Hematopoietic multipotent progenitor cell treated with erythropoietin and hydrocortisone succinate and interleukin-3 and kit ligand, for 8 days (in vitro differentiated cells): ENCODE measurements at places on chromosomes 5 and 9.

DNA sequence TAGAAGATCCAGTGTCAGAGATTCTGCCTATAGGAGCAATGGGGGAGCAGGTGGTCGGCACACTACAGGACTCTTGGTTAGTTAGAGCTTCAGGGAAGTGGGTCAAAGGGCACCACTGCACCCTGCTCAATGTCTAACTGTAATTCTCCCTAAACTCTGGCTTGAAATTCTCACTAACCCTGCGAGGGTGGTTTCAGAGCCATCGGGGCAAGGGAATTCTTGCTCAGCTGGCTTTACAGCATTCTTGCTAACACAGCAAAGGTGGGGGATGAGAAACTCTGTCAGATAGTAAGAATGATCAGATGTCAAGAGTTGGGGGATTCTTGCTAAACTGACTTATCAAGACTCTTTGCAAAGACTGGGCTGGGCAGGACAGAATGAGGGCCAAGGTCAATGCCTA, 4.7 kb upstream of the ZNF354C start:
- DNase-seq, result no peak

GRCh38 chr9:116020801-116021200, 132.8 kb upstream of the PAPPA start:
- DNase-seq, result no peak

DNA sequence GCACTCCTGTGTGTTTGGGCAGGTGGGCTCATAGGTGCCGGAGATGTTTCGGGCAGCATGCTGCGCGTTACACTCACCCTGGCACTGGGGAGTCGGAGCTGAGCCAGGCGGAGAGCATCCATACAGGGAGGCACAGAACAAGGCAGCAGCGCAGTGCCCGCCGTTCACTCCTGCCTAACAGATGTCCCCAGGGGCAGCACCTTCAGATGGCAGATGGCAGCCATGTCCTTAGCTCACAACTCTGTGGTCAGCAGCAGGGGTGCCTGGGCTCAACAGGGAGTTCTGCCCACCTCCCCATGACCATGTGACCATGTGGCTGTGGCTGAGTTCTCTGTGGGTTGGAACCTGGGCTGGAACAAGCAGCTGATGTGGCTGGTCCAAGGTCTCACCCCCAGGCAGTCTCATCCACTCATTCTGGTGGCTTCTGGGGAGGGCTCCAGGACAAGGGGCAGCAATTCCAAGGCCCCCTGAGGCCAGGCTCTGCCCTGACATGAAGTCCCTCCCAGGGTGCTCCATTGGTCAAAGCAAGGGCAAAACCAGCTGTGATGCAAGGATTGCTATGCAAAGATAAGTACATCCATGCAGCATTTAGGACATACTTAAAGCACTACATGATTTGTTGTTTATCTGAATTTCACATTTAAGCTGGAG, 64.2 kb downstream of the MRPL36 start:
- DNase-seq, result no peak

- no peak for DNase-seq
Observed at GRCh38 chr9:131024978-131025868, 16.2 kb downstream of the LAMC3 start.

DNA sequence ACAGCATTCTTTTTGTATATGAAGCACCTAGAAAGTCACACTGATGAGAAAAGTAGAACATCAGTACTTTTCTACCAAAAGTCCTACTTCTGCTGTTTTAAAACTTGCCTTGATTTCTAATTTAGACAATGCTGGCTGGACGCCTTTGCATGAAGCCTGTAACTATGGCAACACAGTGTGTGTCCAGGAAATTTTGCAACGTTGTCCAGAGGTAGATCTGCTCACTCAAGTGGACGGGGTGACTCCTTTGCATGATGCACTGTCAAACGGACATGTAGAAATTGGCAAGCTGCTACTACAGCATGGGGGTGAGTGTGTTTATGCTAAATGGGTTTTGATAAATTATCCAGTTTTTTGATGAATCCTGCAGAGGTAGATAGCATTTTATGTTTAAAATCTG, 73.5 kb downstream of the SLF1 start:
- no peak for DNase-seq

DNA sequence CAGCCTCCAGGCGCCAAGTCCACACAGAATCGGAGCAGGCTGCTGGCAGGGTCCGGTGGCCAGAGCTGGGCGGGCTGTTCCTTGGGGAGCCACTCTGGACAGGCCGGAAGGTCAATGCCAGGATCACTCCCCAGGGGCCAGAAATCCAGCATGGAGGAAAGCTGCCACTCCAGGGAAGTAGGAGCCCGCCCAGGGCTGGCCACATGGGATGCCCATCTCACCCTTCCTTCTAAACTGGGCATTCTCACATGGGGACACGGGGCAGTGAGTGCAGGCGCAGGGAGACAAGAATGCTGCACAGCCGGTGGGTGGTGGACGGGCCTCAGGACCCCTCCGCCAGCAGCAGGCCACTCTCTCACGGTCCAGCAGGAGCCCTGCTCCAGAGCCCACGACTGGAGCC, 58.2 kb downstream of the ADAMTS2 start:
- no peak for DNase-seq

- DNase-seq, result no peak
Observed at GRCh38 chr5:1827025-1827885, 26.0 kb downstream of the NDUFS6 start.

GRCh38 chr9:120713257-120714087, 798 bp downstream of the MEGF9 start:
- peak; percentile 40 for DNase-seq

DNA sequence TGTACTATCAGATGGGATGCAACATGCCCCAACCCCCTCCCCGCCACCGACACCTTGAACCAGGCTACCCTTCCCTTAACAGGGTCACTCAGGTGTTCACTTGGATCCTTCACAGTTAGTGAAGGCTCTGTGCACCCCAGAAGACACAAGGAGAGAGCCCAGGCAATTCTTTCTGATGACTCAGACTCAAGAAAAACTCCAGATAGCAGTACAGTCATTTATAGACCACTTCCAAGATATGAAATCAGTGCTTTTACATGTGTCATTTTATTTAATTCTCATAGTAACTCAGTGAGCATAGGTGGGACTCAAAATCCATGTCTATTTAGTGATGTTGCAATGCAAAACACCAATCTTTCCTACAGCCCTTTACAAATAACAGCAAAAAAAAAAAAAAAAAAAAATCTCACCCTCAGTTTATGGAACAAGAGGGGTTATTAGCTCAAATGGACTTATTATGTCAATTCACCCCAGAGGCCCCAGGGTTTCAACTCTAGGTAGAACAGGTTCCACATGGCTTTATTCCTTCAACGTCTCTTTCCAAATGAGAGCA, 71.9 kb downstream of the FOXD1 start:
- DNase-seq, result no peak

DNA sequence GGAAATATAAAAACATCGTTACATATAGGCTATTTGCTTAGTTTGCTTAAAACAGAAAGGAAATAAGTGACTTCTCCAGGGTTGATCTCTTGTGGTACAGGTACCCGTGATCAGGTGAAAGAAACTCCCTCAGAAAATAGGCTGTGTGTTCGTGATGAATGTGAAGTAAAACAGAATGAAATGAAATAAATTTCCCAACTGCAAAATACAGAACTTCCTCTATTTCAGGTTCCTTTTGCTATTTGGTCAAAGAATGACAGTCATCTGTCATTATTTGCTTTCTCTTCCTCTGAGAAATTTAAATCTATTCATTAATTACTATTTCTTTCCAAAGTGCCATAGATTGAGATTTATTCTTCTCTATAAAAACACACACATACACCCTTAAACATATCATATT, 408.1 kb downstream of the FAM170A start:
- DNase-seq, result no peak

DNA sequence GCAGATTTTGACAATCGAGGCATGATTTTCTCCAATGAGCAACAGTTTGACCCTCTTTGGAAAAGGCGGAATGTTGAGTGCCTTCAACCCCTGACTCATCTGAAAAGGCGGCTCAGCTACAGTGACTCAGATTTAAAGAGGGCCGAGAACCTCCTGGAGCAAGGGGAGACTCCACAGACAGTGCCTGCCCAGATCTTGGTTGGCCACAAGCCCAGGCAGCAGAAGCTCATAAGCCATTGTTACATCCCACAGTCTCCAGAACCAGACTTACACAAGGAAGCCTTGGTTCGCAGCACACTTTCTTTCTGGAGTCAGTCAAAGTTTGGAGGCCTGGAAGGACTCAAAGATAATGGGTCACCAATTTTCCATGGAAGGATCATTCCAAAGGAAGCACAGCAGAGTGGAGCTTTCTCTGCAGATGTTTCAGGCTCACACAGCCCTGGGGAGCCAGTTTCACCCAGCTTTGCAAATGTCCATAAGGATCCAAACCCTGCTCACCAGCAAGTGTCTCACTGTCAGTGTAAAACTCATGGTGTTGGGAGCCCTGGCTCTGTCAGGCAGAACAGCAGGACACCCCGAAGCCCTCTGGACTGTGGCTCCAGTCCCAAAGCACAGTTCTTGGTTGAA, 13.6 kb downstream of the PTPDC1 start:
- no peak for DNase-seq

DNA sequence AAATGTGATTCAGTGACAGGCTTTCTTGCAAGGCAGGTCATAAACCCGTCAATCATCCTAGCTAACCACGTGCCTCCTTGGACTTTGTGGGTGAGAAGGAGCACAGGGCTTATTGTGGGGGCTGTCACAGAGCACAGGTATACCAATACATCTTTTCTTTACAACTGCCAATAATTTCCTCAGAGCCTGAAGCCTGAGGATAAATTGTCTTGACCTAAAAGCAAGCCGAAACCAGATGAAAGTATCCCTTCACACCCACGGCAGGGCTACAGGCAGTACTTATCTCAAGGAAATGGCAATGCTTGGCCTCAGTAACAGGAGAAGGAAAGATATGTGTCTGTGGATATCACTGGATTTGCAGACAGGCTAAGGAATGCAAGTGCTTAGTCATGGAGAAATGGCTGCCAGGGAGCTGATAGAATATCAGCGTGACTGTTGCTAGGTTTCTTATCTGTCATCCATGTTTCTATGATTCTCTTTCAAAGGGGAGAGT, 90.3 kb upstream of the ZNF366 start:
- DNase-seq, result peak; percentile 87

GRCh38 chr5:165187815-165188214, 1682.4 kb downstream of the MAT2B start:
- DNase-seq, result no peak

DNA sequence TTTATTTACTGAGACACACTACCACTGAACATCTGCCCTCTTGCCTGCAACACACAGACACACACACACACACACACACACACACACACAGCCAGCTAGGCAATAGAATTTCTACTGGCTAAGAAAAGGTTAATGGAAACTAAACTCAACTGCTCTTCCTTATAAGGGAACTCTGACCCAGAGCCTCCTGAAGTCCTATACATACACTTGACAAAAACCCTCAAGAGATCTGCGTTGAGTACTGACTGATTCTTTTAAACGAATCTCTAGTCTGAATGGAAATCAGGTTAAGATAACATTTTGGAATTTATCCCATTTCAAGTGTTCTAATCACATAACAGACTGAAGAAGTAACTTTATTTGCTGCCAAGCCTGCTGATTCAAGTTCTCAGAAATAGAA, 25.9 kb upstream of the TRPM3 start:
- DNase-seq, result no peak

- no peak for DNase-seq
Observed at GRCh38 chr5:14915291-14915952, 43.8 kb upstream of the ANKH start.

- no peak for DNase-seq
Observed at GRCh38 chr9:89690334-89690912, 85.6 kb downstream of the GADD45G start.

GRCh38 chr5:142283304-142283703, 41.5 kb downstream of the SPRY4 start:
- DNase-seq, result no peak

GRCh38 chr5:161077936-161078545, 226.0 kb upstream of the ATP10B start:
- DNase-seq, result no peak

DNA sequence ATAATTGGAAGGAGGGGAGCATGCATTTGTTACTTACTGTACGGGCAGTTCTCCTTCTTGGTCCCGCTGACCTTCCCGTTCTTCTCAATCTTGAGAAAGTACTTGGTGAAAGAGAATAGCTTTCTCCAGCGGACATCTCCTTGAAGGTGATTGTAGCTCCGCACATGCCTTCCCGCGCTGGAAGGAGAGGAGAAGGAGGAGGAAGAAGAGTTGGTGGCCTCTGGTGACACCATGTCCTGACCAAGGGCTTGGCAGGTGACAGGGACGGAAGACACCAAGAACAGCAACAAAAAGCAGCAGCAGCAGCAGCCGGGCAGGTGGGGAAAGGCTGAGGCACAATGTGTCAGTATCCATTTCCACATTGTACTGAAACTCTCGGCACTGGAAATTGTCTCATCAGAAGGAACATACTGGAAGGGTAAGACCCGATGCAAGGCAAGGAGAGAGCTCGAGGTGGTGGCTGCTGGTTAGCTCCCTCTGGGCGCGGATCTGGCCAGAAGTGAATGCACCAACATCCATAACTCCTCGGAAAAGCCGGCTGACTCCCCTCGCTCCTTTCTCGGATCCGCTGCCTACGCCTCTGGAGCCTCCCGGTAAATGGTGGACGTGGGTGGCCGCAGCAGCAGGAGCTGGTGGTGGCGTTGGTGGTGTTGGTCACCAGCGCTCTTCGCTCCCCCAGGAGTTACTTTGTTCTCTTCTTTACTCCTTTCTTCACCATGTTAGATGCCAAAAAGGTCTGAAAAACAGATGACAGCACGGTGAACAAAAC, 715 bp downstream of the FGF10 start:
- DNase-seq, result no peak

DNA sequence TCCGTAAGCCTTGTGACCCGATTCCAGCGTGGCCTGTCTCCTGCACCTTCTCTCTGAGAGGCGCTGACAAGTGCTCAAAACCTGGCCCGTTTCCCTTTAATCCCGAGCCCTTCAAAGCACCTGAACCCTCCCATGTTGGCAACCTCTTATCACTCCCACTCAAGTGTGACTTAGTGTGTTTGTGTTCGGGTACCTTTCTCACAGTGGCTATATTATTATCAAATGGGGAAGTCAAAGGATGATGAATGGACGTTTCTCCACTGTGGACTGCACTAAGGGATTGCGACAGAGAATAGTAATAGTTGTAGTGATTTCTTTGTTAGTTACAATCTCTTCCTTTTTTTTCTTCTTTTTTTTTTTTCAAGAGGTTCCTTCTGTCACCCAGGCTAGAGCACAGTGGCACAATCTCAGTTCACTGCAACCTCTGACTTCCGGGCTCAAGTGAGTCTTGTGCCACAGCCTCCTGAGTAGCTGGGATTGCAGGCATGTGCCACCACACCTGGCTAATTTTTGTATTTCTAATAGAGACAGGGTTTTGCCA, 65.4 kb upstream of the TNFSF8 start:
- DNase-seq, result no peak

DNA sequence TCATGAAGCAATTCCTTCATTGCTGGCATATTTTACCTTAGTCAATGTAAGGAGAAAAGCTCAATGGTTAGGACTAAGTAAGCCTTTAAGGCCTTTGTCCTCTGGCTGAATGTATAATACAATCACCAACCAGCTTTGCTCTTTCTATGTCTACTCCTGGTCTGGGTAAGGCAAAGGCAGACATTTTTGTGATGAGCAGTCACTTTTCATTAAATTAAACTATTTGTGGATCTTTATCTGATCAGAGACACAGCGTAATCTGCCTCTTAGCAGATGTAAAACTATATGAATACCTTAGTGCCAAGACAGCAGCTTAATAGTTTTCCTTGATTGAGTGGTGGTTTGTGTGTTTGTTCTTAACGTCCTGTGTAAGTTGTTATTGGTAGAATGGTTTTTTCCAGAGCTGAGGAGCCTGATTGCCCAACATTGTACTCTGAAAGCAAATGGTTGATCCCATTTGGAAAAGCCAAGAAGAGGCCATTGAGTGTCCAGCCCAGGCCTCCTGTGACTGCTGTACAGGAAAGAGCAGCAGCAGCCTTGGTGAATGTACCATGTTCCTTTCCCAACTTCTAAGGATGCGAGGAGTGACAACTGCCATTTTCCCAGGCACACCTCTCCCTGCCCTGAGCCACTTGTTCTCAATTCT, 16.5 kb upstream of the CXXC5 start:
- no peak for DNase-seq
